Right ventricle myocardium inferior (tissue), 1 donor: ENCODE measurements at places on chromosomes 11 and 22.

- DNase-seq: peak; percentile 82
Observed at GRCh38 chr11:47391077-47391583, 12.8 kb upstream of the SPI1 start.

GRCh38 chr11:58626934-58627483 is 4.5 kb downstream of the CNTF start:
- DNase-seq: no peak

GRCh38 chr11:18375941-18376340 is 18.4 kb upstream of the LDHA start:
- no peak for DNase-seq

GRCh38 chr22:41957941-41958556 is 6.1 kb downstream of the SMIM45 start:
- DNase-seq: no peak

DNA sequence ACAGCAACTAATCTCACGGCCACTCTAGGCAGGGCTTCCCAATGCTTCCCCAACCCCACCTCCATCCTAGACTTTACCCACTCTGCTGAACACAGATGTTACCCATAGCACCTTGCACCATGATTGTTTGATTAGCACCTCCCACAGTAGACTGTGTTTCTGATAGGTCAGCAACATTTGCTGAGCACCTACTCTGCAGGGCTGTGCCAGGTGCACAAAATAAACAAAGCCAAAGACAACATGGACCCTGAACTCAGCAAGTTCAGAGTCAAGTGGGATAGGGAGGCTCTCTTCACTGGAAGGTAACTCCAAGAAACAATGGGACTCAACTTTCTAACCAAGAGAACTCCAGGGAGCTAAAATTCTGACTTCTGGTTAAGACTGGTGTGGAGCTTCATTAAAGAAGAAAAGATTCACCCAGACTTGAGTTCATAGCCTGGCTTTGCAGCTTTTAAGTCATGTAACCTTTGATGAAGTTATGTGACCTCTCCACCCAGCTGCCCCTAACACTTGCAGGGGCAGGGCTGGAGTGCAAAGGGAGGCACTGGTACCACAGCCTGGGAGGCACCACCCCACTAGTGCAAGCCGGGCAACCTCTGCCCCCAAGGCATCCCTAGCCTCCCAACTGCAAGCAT is 6.7 kb upstream of the RTN4RL2 start:
- DNase-seq: no peak

- no peak for DNase-seq
Observed at GRCh38 chr11:124869331-124869730, 4.1 kb downstream of the ROBO3 start.

DNA sequence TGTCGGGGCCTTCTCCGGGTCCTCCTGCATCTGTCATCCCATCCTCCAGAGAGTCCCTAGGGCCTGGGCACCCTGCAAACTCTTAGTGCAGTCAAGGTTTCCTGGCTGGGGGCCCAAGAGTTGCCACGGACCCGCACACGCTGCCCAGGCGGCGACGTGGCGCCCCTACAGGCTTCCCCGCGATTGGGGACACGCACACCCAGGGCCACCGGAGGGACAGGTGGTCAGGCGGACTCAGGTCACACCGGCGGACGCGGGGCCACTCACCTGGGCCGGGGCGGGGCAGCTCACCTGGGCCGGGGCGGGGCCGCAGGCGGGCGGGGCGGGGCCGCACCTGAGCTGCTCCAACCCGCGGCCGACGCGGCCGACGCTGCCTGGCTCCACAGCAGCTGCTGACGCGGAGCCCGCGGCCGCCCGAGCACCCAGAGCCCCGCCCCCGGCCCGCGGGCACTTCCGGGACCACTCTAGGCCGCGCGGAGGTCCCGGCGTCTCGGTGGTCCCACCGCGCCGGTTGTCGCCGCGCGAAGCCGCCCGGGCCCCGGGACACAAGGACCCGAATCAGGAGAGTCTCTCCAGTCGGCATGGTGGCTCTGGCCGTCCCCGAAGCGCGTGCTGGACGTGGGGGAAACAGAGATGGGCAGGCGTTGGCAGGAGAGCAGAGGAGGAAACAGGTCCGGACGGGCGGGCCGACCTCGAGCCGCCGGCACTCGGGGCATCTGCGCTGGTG is at the start of gene ZNF70:
Gene ZNF70, minus strand, starts transcription at position 399 of the 727 bp plus-strand sequence. CDS start 5,972 bp downstream, outside the sequence.
- DNase-seq: peak; percentile 96

GRCh38 chr11:117823294-117823945 is 1.1 kb downstream of the FXYD2 start:
- no peak for DNase-seq

GRCh38 chr11:75813622-75814039 is 1.4 kb upstream of the UVRAG start:
- no peak for DNase-seq

GRCh38 chr11:35066030-35066429 is 72.9 kb upstream of the CD44 start:
- no peak for DNase-seq

- DNase-seq: no peak
Observed at GRCh38 chr11:96045622-96046456, 121.9 kb upstream of the MTMR2 start.

DNA sequence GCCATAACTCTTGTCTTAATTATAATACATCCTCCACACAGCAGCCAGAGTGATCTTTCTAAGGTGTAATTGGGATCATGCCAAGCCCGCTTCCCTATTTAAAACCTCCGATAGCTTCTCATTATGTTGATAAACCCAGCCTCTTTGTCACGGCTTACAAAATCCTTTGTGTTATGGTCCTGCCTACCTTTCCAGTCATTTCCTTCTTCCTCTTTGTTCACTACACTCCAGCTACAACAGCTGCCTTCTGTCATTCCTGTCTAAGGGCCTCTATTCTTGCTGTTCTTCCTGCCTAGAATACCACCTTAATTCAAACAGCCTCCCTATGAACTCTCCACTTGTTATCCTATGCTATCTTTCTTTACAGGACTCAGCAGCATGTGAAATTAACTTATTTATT is 70.6 kb upstream of the CAPRIN1 start:
- DNase-seq: no peak

- DNase-seq: no peak
Observed at GRCh38 chr11:1732418-1733008, 17.9 kb downstream of the IFITM10 start.

DNA sequence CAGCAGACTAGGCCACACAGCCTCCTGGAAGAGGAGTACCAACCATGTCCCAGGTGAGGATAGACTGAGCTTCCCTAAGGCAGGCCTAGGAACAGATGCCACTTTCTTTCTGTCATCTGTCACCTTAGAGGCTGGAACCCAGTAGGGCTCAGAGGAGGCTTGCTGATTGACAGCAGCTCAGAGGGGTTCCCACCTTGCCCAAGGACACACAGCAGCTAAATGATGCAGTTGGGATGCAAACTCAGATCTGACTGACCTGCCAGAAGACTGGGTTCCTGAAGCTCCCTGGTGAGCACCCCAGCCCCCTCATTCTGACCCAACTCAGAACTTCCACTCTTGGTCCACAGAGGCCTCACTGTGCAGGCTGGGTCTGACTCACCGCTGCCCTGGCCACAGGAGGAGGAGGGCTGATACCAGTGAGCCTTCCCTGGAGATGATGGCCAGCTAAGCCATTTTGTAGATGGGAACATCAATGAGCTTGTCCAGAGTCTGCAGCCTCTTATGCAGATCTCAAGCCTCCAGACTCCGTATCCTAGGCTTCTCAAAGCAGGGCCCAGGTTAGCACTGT is 14.0 kb downstream of the CAPN5 start:
- no peak for DNase-seq

DNA sequence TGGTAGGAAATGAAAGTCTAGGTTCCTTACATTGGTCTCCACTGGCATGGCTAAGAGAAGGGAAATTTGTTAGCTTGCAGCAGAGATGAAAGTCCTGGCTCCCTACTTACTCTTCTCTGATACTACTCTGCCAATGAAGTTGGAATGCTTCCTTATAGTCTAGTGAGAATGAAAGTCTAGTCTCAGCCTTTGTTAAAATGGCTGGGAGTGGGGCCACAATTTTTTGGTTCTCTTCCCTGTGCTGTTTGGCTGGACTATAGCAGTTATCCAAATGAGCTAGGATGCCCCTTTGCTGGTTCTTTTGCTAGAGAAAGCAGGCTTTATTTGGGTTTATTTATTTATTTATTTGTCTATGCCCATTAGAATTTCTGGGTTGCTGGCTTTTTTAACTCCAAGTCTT is 414.3 kb downstream of the AASDHPPT start:
- DNase-seq: no peak

GRCh38 chr11:122861631-122862030 is 20.9 kb upstream of the JHY start:
- no peak for DNase-seq

DNA sequence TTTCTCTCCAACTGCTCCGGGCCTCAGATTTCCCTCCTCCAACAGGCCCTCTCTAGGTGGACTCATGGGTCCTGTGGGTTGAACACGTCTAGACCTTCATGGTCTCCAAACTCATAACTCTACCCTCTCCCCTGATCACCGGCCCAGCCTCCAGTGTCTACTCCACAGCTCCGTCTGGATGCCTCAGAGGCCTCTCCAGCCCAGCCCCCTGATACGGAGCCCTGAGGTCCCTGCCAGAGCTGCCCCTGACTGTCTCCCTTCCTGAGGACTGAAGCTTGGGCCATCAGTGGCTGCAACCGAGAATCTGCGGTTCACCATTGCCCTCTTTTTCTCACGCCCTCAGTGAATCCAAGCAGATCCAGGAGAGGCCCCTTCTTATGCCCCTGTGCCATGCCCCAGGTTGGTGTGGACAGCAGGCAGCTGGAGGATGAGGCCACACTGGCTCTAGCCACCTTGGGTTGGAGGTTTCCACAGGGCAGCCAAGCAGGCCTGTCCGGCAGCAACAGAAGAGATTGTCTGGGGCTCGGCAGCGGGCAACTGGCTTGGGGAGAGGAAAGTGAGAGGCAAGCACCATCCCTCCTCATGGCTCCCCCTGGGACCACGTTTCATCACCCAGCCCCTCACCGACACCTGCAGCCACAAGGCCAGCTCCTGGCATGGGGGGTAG is 104.6 kb upstream of the FGF3 start:
- DNase-seq: no peak

DNA sequence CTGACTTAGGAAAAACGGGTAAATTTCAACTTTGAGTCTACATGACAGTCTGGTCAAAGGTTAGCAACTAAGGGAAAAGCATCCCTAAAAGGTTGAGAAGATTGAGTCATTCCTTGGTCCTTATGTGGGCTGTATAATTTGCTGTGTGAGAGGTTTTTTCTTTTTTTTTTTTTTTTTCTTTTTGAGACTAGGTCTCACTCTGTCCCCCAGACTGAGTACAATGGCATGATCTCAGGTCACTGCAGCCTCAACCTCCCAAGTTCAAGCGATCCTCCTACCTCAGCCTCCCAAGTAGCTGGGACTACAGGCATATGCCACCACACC is 101.4 kb downstream of the MRTFA start:
- DNase-seq: no peak

GRCh38 chr11:64056213-64056785 is 20.6 kb downstream of the FLRT1 start:
- no peak for DNase-seq

DNA sequence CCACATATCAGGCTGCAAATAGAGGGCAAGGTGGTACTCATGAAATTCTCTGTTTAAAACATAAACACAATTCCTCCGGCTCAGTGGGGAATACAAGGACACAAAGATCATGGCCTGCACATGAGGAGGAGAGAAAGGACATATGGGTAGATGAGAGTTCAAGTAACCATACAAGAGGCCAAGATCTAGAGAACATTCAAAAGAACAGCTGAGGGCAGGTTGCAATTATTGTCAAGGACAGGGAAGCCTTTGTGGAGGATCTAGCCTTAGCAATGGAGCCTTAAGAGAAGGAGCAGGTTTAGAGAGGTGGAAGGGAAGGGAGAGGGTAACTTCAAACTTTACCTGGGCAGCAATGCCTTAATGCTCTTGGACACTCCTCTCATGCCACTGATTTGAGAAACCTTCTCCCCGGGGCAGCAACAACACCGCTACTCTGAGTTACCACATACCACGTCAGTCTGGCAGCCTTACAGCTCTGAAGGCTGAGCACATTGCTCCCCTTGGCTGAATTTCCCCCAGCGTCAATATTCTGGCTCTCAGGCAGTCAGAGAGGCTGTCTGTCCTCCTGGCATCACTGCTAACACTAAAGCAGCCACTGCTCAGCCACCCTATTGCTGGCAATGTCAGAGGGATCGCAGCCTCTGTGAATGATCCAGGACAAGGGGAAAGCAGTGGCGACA is 55.5 kb downstream of the CLPB start:
- peak; percentile 79 for DNase-seq

DNA sequence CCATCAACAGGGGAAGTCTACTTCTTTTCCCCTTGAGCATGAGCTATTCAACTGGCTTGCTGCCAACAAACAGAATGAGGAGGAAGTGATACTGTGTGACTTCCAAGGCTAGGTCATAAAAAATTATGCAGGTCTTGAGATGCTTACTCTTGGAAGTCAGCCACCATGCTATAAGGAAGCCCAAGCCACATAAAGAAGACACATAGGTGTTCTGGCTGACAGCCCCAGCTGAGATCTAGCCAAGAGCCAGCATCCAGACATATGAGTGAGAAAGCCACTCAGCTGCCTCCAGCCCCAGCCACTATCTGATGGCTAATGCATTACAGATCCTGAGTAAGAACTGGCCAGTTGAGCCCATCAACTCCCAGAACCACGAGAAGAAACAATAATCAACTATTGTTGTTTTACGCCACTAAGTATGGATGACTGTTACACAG is 31.0 kb upstream of the PPP2R1B start:
- DNase-seq: no peak

- no peak for DNase-seq
Observed at GRCh38 chr11:117492578-117493251, 165.1 kb downstream of the CEP164 start.

DNA sequence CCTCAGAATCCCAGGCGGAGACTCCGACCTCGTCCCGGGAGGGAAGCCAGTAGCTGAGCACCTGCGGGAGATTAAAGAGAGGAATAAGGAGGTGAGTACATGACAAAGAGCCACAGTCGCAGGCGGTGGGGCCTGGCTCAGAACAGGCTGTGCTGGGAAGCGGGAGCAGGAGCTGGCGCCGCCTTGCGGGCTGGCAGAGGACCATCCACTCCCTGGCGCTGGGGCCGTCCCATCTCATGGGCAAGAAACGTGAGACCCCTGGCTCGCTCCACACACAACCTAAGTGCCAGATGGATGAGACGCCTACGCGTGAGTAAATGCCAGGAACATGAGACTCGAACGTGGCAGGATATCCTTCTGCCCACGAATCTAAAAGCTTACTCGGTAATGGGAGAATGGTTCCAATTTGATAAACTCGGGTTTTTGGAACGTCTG is 6.3 kb downstream of the CEND1 start:
- DNase-seq: peak; percentile 84

DNA sequence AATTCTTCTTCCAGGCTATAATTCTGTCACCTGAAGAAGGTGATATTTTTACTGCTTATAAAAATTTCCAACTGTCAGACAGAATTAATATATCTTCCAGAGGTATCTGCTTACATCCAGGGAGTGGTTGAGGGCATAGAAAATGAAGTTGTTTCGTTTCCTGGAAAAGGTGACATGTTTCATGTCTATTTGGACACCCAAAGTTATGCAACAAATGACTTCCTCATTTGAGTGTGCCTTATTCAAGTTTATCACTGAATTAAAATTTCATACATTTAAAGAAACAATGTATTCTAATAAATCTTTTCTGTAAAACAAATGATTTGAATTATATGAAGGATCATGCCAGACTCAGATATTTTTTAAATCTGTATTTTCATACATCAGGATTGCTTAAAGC is 8.5 kb upstream of the GRAMD1B start:
- no peak for DNase-seq
